ENCODE measurements at places on chromosomes 2 and 18.
A peak's percentile ranks its signal among the peaks of the same experiment; 100 is the strongest.

DNA sequence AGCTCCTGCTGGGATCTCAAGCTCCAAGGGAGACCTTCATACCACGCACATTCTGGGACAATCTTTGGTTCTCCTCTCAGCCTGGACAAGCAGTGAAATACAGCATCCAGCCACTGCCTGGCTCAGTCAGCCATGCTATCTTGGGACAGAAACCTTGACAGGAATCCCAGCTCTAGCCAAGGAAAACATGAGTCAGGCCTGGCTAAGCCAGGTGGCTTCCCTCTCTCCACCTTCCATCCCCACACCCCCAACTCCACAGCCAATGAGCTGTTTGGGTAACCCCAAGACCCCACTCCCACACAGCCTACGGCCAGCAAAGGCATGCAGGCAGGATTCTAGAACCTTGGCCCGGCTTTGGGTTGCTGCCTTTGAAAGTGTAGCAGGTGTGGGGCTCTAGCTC, 64.9 kb downstream of the MCFD2 start:
- no peak for DNase-seq

DNA sequence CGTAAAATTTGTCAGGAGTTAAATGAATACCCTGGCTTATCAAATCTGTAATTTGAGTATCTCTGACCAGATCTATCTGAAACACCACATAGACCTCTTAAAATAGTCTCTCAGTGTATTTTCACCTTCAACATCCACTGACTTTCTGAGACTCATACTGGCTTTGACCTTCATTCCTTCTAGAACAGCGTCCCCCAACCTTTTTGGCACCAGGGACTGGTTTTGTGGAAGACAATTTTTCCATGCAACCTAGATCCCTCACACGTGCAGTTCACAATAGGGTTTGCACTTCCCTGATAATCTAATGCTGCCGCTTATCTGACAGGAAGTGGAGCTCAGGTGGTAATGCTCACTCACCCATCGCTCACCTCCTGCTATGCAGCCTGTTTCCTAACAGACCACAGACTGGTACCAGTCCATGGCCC, 3.2 kb downstream of the NBAS start:
- DNase-seq = no peak

- no peak for DNase-seq
Observed at GRCh38 chr2:40955635-40956034, 503.7 kb upstream of the SLC8A1 start.

- no peak for DNase-seq
Observed at GRCh38 chr2:240430595-240430994, 4.9 kb upstream of the GPC1 start.

- DNase-seq = no peak
Observed at GRCh38 chr2:40740419-40740818, 288.5 kb upstream of the SLC8A1 start.

GRCh38 chr2:23590241-23590869, 205.4 kb downstream of the KLHL29 start:
- DNase-seq = no peak

- DNase-seq = no peak
Observed at GRCh38 chr2:104388296-104388695, 465.6 kb upstream of the POU3F3 start.

DNA sequence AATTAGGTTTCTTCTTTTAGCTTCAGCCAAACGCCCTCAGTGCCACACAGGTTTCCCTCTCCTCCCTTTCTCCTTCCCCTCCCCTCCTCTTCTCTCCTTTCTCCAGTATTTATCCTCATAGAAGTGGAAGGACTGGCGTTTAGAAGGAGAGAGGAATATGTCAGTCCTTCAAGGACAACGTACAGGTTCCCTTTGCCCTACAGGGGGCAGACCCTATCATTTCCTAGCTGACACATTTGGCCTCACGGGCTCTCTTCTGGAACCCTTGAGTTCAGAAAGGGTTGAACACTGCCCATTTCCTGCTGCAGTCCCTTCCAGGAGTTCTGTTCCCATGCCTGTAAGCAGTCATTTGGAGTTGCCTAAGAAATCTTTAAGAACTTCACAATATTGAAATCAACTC, 46.1 kb downstream of the CDCA7 start:
- no peak for DNase-seq

DNA sequence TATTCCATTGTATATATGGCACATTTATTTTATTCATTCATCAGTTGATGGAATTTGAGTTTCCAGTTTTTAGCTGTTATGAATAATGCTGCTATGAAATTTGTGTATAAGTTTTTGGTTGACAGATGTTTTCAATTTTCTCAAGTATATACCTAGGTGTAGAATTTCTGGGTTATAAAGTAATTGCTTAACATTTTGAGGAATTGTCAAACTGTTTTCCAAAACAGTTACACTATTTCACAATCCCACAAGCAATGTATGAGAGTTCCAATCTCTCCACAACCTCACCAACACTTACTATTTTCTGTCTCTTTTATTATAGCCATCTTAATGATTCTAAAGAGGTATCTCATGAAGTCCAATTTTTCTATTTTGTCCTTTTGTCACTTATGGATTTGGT, 12.5 kb upstream of the WDSUB1 start:
- no peak for DNase-seq

DNA sequence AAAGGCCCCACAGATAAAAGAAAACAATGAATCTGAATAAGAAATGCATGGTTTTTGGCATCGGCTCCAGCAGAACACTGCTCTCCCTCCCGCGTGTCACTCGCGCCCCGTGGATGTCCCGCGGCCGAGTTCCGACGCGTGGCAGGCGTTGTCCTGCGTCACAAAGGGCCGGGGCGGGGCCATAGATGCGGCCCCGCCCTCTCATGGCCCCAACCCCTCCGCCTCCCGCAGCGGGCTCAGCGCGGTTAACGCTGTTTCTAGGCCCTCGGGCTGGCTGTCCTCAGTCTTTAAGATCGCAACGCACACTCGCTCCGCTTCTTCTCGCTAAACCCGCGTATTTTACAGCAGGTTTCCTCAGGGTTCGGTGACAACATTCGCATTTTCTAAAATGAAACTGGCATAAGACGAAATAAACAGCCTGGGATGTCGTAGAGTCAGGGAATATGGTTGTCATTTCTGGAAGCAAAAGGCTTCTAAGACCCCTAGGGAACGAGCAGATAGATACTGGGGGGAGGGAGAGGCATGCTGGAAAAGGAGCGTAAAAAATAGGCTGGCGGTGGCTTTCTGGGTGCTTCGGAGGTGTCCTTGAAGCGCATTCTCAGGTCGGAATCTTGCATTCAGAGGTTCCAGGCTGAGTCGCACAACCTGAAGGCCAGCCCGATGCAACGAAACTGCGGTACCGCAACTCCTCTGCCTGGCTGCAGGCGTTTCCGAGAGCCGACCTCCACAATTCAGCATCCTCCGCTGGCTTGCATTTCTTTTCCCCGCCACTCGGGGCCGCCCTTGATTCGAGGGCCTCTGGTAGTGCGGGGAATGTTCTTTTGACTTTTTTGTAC, at the start of gene FKBP7:
TSS of gene FKBP7 (minus strand) at position 162 of the 836 bp plus-strand sequence. CDS start at position 61, 101 bp downstream.
- peak; percentile 67 for DNase-seq

GRCh38 chr2:145748927-145749326, 1229.0 kb upstream of the ZEB2 start:
- no peak for DNase-seq

DNA sequence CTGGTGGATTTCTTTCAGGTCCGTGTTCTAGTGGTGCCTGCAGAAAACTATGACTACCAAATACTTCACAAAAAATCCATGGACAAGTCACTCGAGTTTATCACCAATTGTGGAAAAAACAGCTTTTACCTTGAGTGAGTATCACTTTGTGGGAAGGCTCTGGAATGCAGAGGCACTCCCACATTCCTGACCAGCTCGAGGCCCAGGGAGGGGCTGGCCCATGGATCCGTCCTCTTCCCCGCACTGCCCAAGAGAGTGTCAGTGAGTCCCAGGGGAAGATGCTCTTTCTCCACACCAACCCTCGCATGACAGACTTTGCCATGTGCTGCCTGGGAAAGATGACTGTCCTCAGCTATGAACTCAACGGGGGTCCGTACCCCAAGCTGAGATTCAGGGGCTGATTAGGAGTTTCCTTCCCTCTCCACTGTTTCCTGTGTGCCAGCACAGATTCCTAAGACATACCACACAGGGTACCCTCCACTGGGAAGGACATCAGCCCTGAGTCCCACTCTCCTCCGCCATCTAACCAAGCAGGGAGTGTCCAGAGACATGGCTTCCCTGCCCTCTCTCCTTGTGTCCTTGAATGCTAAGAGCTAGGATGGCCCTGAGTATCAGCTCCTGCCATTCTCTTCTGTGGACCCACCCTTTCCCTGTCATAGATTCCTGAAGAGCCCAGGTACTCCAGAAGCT, 155.9 kb downstream of the LAMA3 start:
- no peak for DNase-seq

GRCh38 chr2:147846412-147847081, 1.7 kb downstream of the ACVR2A start:
- DNase-seq = no peak

- no peak for DNase-seq
Observed at GRCh38 chr18:49690312-49690711, 123.0 kb downstream of the ACAA2 start.

DNA sequence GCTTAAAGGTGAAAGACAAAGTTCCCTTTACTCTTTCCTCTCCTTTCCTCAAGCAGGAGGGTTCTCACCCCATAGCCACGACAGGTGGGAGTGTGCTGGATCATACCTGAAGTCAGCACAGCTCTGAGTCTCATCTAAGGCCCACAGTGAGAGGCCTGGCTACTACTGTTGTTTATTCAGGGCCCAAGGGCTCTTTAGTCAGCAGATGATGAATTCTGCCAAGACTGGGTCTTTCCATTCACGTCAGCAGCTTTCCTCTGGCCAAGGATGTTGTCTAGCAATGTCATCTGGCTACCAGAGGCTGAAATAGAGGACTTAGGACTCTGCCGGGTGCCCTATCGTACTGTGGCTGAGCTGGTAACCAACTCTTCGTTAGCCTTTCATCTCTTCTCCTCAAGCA, 308.4 kb upstream of the THUMPD2 start:
- no peak for DNase-seq

DNA sequence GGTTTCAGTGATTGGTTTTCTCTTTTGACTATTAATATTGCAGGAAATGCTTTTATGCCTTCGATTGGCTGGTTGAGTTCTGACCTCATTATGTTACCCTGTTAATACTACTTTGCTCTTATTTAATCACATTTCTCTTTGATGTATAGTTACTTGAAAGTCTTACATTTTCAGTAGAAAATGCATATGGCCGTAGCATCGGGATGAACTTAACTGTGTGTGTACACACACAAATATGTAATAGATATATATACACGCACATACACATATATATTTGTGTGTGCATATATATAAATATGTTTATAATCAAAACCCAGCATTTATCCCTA, 1.6 kb downstream of the EPC2 start:
- DNase-seq = no peak

DNA sequence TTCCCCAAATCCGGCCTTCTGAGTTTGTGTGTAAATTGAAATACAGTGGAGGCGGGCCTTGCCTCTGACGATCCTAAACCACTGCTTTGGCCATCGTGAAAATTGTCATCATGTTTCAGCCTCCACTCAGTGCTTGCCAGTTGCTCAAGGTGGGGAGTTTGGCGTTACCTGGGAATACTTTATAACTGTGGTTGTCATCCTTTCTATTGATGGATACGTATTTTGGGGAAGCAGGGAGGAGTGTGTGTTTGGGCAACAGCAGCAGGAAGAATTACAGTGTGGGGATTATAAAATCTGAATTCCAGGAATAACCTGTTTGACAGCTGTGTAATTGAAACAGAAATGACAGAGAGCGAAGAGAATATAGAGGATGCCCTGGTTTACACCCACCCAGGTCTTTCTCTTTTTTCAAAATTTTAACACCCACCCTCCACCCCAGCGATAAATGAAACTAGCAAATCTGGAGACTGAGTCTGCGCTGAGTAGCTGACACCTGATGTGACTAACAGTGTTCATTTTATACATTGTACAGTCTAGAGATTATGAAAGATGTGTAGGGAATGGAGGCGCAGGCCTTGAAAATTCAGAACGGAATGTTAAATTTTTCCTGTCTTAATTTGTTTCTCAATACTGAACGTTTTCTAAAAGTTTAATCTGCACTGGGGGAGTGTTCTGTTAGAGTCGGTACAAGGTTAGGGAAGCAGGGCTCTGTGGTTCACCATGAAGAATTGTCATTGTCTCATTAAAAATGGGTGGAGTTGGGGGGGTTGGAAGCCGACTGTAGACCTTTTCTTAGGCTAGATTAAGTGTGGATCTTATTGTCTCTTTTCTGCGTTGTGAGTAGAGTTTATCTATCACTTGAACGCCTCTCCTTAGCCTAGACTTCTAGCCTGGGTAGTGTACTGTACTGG, 1.6 kb downstream of the MAP4K4 start:
- DNase-seq = no peak

DNA sequence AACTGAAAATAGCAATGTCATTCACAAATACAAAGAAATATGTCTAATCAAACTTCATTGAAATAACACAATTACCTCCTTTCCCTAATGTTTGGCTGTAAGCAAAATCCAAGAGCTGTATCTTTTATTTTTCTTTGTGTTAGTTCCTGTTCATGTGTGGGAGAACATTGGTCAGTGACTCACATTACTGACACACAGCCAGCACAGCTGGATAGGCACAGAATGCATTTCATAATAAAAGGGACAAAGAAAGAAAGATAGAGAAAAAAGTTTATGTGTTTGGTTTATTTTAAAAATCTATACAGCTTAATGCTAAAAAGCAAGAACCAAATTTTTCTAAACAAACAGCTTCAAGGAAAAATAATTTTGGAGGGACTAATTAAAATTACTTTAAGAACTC, 185.6 kb upstream of the COL3A1 start:
- DNase-seq = no peak

DNA sequence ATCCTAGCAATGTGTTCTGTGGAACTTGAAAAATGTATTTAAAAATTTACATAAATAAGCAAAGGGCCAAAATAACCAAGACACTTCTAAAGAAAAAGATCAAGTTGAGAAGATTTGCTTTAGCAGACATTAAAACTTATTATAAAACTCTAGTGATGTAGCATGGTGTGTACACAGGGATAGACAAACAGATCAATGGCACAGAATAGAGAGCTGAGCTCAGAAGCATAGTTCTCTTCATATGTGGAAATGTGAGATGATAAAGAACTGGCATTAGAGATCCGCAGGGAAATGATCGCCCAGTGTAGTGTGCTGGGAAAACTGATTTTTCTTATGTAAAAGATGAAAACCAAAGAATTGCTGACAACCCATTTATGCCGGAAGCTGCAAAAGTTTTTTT, 39.4 kb downstream of the SERPINB8 start:
- no peak for DNase-seq

DNA sequence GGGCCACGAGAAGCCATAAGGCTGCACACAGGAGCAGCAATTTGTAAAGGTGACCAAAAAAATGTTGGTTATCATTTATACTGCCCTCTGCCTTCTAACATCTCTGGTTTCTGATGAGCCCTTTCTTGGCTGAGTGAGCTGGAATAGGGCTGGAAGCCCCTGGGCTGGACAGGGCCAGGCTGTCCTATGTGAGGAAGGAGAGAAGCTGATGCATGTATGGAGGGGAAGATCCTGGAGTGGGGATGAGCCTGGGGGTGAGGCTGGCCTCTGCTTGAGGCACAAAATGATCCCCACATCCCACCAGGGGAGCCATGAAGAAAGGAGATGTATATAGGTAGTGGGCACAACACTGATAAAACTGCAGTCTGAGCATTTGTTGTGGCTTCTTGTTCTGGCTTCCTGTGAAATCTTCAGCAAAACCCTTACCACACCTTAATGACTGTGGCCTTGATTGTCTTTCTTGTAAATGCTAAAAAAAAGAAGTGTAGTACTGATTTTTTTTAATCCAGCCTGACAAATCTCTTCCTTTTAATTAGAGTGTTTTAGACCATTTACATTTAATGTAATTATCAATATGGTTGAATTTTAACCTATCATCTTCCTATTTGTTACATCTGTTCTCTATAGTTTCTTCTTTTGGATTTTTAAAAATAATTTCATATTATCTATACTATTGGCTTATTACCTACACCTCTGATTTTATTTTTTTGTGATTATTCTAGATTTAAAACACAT, 5.6 kb downstream of the SNED1 start:
- no peak for DNase-seq

All from stimulated activated CD4-positive, alpha-beta T cell treated with anti-CD3 and anti-CD28 coated beads, Interleukin-12 subunit alpha, Interleukin-12 subunit beta, amount 100 ng/mL, for 48 hours (primary cell).